ENCODE measurements at places on chromosomes 1 and 21. TPM values are rescaled to one million over a fixed set of nuclear protein-coding genes. Genes with fewer than 3 reads are reported as not detected.

Gene SNAP47
- total RNA-seq = 24.1 TPM

Gene ZSWIM5
- 0.37 TPM for total RNA-seq

Gene SYDE2
- total RNA-seq = 3.9 TPM

Gene CD1B
- not detected for total RNA-seq

Gene RO60
- 62.0 TPM for total RNA-seq

Gene HSD11B1
- 0.36 TPM for total RNA-seq

Gene PATJ
- total RNA-seq = 8.9 TPM

Gene HEYL
- total RNA-seq = 0.08 TPM

Gene RHOU
- 1.0 TPM for total RNA-seq

- no peak overlapping the region for H3K4me3 ChIP-seq
- H3K4me1 ChIP-seq = peaks cover 21% of the 10 kb centered on the region
- H3K36me3 ChIP-seq = no peaks in the 10 kb centered on the region
- no peaks in the 10 kb centered on the region for H3K27me3 ChIP-seq
- no peak overlapping the region for H3K27ac ChIP-seq
Measured at GRCh38 chr1:26861286-26861701, 1.7 kb upstream of the SFN start.

- peaks cover 26% of the 10 kb centered on the region for H3K27me3 ChIP-seq
- H3K4me1 ChIP-seq = no peaks in the 10 kb centered on the region
Measured at GRCh38 chr1:48532976-48533375, 61.0 kb upstream of the SPATA6 start.

DNA sequence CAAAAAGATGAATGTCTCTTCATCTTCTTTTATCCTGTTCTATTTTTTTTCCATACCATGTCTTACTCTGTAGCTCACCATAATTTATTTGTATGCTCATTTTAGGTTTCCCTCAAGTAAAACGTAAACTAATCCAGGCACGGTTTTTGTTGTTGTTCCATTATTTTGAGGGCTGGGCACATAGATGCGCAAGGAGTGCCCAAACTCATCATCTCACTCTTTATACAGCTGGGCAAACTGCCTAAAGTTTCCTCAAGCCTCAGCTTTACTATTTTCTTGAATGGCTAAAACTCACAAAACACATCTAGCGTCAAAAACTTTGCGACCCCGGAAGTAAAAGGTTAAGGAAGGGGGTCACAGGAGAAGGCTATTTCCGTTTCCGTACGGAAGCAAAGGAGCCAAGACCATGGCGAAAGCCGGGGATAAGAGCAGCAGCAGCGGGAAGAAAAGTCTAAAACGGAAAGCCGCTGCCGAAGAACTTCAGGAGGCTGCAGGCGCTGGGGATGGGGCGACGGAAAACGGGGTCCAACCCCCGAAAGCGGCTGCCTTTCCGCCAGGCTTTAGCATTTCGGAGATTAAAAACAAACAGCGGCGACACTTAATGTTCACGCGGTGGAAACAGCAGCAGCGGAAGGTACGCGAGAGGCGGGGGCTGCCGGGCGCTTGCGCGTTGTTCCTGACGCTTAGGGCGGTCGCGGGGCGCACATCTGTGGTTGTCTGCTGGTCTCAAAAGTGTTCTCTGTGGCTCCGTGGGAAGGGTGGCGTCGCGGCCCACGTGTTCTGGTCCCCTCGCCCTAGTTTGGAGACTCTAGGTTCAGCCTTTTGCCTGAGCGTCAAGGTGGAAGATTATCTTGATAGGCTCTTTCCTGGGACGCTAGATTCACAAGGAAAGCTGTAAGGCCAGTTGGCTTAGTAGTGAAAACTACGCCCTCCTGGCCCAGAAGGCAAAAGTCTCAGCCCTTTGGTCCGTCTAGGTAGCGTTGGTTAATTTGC, at the start of gene RPF1:
Gene RPF1 (plus strand): TSS at position 391 of the 993 bp plus-strand sequence. CDS start 16 bp downstream, at position 407.
- H3K27ac ChIP-seq = peak within 1 kb of the TSS; percentile 99
- peaks cover 35% of the 10 kb centered on the region for H3K36me3 ChIP-seq
- peak; percentile 81 for DNase-seq
- H3K4me1 ChIP-seq = peaks cover 29% of the 10 kb centered on the region
- peaks cover 24% of the 10 kb centered on the region for H3K27me3 ChIP-seq

DNA sequence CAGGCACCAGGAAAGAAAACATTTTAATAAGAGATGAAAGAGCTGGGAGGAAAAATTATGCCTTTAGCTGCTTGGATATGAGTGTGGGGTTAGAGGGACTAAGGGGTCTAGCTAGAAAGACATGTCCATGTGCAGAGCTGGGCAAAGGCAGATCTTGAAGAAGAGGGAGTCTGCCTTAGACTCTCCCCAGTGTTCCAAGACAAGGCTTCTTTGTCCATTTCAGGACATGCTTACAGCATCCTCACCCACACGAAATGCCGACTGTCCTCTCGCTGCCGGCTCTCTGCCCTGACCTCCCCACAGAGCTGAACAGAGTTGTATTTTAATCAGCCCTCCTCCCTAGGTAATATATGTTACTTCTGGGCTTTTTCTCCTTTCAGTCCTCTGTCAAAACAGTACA, 100.7 kb upstream of the ATP1B1 start:
- H3K27me3 ChIP-seq = peaks cover 5% of the 10 kb centered on the region
- H3K4me1 ChIP-seq = no peaks in the 10 kb centered on the region
- H3K4me3 ChIP-seq = no peak overlapping the region
- no peaks in the 10 kb centered on the region for H3K36me3 ChIP-seq
- no peak for DNase-seq
- no peak overlapping the region for H3K27ac ChIP-seq

DNA sequence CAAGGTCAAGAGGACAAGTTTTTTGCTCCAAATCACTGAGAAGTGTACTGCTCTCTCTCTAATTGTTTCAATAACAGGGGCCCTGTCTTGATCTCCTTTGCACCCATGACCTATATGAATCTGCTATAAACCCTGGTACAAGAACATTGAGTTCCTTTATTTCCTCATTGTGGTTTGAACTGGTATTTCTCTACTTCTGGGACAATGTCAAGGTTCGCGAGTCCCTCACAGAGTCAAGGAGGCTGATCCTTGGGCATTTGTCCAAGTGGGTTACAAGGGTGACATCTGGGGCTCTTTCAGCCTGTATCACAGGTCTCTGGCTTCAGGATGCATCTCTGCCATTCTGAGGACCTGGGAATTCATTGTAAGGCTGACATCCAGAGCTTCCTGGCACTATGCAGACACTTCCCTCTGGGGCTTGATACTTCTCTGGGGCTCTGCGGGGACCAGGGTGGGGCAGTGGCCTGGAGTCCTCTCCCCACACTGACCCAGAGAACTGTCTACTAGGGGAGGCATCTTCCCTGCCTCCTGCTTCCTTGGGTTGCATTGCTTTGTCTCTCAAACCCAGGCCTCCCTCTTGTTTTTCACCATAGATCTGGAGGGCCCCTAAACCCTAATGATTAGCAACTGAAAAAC, 22.5 kb upstream of the ZNF648 start:
- H3K4me3 ChIP-seq = no peak overlapping the region
- no peaks in the 10 kb centered on the region for H3K27me3 ChIP-seq
- H3K4me1 ChIP-seq = peaks cover 19% of the 10 kb centered on the region
- H3K36me3 ChIP-seq = no peaks in the 10 kb centered on the region
- H3K27ac ChIP-seq = no peak overlapping the region
- no peak for DNase-seq

GRCh38 chr1:98084188-98084587, 163.4 kb upstream of the DPYD start:
- DNase-seq = no peak
- H3K27ac ChIP-seq = no peak overlapping the region
- no peak overlapping the region for H3K4me3 ChIP-seq
- no peaks in the 10 kb centered on the region for H3K27me3 ChIP-seq

- no peak overlapping the region for H3K4me3 ChIP-seq
- no peak for DNase-seq
- H3K36me3 ChIP-seq = no peaks in the 10 kb centered on the region
- peaks cover 12% of the 10 kb centered on the region for H3K27me3 ChIP-seq
- H3K27ac ChIP-seq = no peak overlapping the region
Measured at GRCh38 chr21:30515681-30516080, 13.7 kb upstream of the KRTAP19-5 start.

DNA sequence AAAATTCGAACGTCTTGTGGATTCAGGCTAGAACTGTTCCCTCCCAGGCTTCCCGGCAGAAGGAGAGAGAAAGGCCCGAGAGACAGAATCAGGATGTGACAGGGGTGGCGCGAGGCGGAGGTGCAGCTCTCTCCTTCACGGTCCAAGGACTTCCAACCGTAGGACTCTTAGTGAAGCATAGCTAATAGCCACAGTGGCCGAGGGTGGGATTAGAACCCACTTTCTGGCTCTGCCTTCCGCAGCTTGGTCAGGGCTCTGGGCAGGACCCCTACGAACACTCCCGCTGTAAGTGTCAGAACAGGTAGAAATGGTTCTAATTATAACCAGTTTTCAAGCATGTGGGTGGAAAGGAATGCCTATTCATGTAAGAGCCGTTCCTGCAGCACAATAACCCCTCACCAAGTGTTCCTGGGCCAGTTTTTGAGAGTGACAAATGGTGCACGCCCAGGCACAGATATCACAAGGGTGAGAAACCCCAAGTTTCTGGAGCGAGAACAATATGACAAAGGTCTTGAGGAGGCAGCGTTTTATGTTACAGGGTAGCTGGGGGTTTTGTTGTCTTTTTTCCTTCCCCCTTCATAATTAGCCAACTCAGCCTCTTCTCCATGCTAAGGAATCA, 86.4 kb downstream of the SYF2 start:
- peaks cover 13% of the 10 kb centered on the region for H3K27me3 ChIP-seq
- peaks cover 6% of the 10 kb centered on the region for H3K4me1 ChIP-seq
- H3K36me3 ChIP-seq = no peaks in the 10 kb centered on the region
- DNase-seq = no peak

- H3K4me3 ChIP-seq = no peak overlapping the region
- H3K27me3 ChIP-seq = peaks cover 3% of the 10 kb centered on the region
- H3K27ac ChIP-seq = no peak overlapping the region
- DNase-seq = no peak
- H3K36me3 ChIP-seq = no peaks in the 10 kb centered on the region
Measured at GRCh38 chr1:2991753-2992495, 29.3 kb upstream of the ACTRT2 start.

DNA sequence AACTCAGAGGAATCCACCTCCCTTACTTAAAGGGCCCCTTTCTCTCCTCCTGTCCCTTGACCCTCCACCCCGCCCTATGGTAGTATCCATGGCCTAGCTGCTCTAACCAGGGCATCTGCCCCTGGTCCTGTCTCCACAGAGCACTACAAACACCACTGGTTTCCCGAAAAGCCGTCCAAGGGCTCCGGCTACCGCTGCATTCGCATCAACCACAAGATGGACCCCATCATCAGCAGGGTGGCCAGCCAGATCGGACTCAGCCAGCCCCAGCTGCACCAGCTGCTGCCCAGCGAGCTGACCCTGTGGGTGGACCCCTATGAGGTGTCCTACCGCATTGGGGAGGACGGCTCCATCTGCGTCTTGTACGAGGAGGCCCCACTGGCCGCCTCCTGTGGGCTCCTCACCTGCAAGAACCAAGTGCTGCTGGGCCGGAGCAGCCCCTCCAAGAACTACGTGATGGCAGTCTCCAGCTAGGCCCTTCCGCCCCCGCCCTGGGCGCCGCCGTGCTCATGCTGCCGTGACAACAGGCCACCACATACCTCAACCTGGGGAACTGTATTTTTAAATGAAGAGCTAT, 1.7 kb downstream of the BTG2 start:
- peak overlapping the region; percentile 68 for H3K27ac ChIP-seq
- H3K27me3 ChIP-seq = no peaks in the 10 kb centered on the region
- H3K36me3 ChIP-seq = peaks cover 47% of the 10 kb centered on the region
- peak overlapping the region; percentile 87 for H3K4me3 ChIP-seq
- peaks cover 66% of the 10 kb centered on the region for H3K4me1 ChIP-seq
- DNase-seq = peak; percentile 63
